Fibroblast of skin of scalp (primary cell): ENCODE measurements at places on chromosomes 5 and 9.

DNA sequence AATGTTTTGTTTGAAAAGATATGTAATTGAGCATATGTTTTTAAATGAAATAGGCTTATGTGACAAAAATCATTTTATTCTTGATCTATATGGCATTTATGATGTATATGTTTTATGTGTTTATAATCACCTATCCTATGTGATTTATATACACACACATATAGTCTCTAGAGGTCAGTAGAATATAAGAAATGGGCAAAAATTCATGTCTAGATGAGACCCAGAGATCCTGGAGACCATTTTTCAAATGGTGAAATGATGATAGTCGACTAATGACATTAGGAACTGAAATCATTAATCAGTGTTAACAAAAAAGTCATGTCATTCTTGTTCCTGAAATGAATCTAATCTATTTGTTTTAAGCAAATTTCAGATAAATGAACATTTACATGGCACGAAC is 709.2 kb upstream of the WWC1 start:
- DNase-seq: peak; percentile 56

DNA sequence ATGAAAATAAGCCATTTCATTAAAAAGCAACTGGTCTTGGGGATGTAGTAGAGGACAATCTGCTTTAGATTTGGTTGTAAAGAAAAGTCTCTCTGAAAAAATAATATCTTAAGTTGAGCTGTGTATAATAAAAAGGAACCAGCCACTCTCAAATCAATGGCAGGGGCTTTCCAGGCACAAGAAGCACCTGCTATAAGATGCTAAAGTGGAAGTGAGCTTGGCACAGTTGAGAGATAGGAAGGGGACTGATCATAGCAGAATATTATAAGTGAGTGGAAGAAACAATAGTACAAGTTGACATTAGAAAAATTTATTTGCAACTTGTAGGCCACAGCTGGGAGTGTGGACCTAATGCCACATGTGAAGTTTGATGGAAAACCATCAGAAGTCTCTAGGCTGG is 28.1 kb upstream of the SPINK5 start:
- no peak for DNase-seq

DNA sequence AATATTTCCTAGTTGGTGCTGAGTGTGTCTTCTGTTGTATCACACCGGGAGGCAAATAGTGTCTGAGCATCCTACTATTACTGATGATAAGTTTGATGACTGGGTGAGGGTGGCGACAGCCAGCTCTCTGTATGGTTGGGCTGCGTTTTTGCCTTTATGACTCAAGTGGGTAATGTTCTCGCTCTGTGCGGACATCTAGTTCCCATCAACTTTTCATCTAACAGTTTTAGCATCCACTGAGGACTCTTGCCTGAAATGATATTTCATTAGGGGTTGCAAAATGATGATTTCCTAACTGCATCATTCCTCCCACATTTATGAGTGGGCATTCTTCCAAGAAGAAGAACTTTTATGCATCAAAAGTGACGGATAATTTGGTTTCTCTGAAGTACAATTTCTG is 26.5 kb downstream of the HMCN2 start:
- DNase-seq: peak; percentile 20

GRCh38 chr5:52727576-52727975 is 60.1 kb upstream of the ITGA1 start:
- DNase-seq: peak; percentile 67

- DNase-seq: no peak
These were observed 556.6 kb downstream of the TLE1 start for GRCh38 chr9:81132796-81133195.

GRCh38 chr5:127290019-127290945 is at the start of gene MEGF10:
Gene MEGF10, plus strand, starts transcription at chr5:127290796. Its CDS starts 40,513 bp downstream, at chr5:127331309.
- peak; percentile 65 for DNase-seq

- DNase-seq: peak; percentile 56
These were observed 13.4 kb upstream of the CCDC112 start for GRCh38 chr5:115309751-115310370.

DNA sequence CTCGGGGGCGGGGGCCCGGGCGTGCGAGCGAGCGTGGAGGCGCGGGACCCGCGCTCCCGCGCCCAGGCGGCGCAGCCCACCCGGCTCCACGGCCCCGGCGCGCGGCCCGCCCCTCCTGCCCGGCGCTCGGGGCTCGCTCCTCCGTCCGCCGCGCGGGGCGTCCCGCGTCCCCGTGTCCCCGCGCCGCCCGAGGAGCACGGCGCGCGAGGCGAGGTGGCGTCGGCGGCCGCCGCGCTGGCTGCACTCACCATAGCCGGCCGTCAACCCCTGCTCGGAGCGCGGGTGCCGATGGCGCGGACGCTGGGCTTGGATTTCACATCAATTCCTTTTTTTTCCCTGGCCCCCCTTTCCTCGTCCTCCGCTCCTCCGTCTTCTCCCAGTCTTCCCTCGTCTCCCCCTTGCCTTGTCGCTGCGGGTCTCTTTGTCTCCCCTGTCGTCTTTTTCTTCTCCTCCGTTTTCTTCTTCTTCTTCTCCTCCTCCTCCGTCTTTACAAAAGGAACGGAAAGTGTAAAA is 494 bp downstream of the PTCH1 start:
- DNase-seq: no peak

GRCh38 chr9:37905131-37905505 is 1.2 kb upstream of the SLC25A51 start:
- no peak for DNase-seq

GRCh38 chr5:133121611-133122150 is 69.9 kb downstream of the HSPA4 start:
- DNase-seq: no peak

DNA sequence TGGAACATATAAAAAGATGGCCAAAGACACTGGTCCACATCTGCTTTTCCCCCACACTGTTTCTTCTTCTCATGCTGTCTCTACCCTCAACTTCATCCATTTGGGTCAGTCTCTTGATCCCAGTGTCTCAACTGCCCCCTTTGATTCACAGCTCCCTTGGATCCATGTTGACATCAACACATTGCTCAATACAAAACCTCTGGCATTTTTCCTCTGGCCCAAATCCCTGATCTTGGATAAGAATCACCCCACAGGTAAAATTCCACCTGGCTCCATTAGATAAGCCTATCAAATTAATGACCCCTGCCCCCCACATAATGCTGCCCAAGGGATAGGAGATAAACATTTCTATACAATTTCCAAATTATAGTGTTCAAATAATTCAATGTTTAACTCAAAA is 229.8 kb downstream of the TLE1 start:
- no peak for DNase-seq

GRCh38 chr9:75927356-75927755 is 36.9 kb downstream of the PCSK5 start:
- DNase-seq: no peak

DNA sequence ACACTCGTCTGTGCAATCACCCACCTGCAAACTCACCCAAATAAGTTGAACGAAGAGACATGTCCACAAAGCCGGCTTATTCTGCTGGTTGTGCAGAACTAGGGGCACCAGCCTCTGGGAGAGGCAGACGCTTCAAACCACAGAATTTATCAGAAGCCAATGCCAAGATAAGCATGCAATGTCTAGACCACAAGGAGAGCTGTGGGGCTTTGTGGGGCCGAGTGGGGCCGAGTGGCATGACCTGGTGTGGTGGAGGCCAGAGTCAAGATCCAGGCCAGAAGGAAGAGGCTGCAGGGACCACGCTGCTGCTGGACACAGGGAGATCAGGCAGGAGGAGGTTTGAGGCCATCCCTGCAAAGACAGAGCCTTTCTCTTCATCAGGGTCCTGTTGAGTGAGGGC is 259.0 kb downstream of the IRX2 start:
- no peak for DNase-seq

DNA sequence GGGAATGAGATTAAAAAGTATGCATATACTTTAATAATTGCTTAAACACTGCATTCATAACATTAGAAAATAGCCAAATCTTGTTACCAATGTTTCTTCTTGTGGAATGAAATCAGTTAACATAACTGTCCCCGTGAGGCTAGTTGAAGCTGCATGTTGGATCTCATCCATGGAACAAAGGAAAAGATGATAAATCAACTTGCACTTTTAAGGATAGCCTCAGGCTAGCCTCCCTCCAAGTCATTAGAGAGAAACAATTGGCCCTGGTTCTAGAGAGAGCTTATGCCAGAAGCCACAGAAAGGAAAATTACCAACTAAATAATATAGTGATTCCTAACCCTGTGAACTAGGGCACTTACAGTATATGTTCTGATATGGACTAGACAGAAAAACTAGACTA is 66.9 kb downstream of the GRIN3A start:
- DNase-seq: no peak

- no peak for DNase-seq
These were observed 70.4 kb upstream of the ANKRD55 start for GRCh38 chr5:56303511-56303910.

DNA sequence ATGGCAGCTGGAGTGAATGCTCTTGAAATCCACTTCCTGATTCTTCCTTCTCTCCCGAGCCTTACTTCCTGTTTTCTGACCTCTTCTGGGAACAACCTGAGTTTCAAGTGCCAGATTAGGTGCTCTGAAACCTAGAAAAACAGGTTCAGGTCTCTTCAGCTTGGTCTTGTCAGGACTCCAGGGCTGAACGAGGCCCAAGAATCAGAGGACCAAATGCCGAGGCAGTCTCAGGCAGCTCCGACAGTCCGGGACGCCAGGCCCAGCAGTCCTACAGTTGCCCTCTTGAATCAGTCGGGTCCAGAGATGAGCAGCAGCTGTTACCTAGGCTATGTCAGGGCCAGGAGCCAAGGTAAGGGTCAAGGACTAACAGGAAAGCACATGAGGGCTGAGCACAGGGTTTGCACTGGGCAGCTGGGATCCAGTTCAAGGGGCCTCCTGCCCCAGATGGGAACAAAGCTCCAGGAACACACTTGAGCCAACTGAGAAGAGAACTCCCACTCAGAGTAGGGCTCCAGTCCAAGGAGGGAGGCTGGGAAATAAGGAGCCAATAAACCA is 38.3 kb upstream of the ADRA1B start:
- no peak for DNase-seq

- no peak for DNase-seq
These were observed 170.8 kb upstream of the ADAMTS16 start for GRCh38 chr5:4969351-4969750.

GRCh38 chr9:114423181-114423580 is 35.4 kb upstream of the AKNA start:
- no peak for DNase-seq

DNA sequence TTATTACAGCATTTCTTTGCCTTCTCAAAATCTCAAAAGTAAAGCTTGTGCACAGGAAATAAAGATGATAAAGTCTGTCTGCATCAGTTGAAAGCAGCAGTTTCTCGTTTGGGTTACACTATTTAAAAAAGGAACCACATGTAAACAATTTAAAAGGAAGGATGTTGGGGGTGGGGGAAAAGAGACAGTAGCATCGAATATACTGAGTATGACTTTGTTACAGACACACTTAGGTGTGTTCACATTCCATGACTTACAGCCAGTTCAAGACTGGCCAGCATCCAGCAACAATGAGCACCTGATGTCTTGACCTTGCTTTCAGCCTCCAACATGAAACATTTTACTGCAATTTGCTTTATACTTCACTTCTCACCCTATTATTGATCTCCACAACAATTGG is 8.7 kb downstream of the GAPT start:
- no peak for DNase-seq

GRCh38 chr5:127203818-127204217 is 86.8 kb upstream of the MEGF10 start:
- peak; percentile 61 for DNase-seq

GRCh38 chr5:43926923-43927322 is 323.9 kb downstream of the NNT start:
- no peak for DNase-seq

DNA sequence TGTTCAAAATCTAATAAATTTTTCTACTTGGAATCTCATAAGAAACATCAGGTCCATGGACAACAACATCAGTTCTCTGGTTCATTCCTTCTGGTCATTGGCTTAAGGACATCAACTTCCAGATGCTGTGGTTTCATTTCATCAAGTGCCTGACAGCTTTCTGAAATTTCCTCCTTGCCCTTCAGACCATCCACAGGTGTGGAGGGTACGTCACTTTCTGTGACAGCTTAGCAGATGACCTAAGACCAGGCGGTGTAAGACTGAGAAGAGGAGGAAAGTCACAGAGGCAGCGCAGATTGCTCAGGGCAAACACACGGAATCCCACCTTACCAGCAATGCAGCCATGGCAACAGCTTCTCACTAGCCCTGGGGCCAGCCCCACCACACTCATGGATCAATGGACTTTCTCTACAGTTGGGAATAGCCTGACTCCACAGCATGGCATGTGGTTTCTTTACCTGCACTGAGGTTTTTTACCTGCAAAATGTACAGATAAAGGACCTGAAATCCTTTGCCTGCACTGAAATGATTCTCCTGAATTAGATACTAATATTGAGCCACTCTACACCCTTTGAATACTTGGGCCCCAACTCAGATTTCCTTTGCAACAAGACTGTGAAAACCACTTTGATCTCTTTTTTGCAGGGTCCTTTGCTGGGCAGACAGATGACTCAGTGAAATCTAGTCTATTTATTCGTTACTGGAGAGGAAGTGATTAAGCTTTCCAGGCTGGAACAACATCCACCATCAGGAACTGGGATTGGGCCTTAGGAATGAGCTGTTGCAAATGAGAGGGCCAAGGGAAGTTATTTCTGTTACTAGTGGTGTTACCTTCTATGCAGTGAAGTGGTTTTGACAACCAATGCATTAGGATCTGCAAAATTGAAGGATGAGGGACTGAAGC is 26.9 kb downstream of the TICAM2 start:
- peak; percentile 65 for DNase-seq

DNA sequence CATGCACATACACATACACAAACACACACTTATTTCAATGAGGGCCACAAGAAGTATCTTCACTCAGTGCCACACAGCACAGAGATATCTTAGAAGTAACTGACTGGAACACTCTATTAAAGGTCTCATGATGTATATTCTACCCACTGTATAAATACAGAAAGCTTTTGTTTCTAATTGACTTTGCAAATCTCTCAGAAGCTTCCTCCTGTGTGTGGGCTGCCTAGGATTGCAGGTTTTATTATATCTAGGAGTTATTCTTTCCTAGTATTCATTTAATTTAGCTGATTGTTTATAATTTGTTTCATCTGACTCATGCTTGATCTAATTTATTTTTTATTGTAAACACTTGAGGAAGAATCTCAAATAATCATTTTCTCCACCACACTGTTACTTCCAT is 262.4 kb upstream of the ACTBL2 start:
- no peak for DNase-seq

GRCh38 chr5:98474782-98475181 is 298.7 kb upstream of the RGMB start:
- DNase-seq: no peak

DNA sequence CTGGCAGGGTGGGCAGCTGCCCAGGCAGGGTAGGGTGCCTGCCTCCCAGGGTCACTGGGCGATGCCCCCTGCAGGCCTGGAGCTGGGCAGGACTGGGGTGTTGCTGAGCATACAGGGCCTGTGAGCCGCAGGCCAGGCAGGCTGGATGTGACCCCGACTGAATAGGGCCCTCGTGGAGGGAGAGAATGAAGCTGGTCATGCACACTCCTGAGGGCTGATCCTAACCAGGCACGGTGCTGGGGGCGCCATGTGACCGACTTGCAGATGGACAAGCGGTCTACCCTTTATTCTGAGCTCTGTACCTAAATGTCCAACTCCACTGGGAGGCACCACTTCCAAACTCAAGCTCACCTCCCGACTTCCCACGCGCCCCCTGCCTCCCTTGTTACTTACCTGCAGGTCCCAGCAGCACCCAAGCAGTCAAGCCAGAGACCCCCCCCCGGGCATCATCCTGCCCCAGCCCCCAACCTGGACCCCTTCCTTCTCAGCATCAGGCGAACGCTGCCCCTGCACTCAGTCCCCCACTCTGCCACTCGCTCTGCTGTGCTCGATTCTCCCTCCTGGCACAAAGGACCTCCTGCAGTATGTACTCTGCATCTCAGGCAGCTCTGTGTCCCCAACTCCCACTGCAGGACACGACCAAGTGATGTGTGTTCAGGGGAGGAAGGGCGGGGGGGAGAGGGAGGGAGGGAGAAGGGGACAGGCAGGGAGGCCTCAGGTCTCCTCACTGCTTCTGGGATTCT is 76.8 kb upstream of the PHYKPL start:
- no peak for DNase-seq
